ENCODE measurements at places on chromosomes 3 and 15. TPM values are rescaled to one million over a fixed set of nuclear protein-coding genes. Genes with fewer than 3 reads are reported as not detected.

NR1I2 gene
- 0.57 TPM for polyA plus RNA-seq

LMAN1L gene
- 2.2 TPM for polyA plus RNA-seq

AADACL2 gene
- polyA plus RNA-seq: 0.36 TPM

ACKR2 gene
- 2.7 TPM for polyA plus RNA-seq

ZBBX gene
- 45.2 TPM for polyA plus RNA-seq

CKMT1B gene
- 0.57 TPM for polyA plus RNA-seq

LRRIQ4 gene
- 3.4 TPM for polyA plus RNA-seq

COL6A6 gene
- 2.4 TPM for polyA plus RNA-seq

HRG gene
- 0.16 TPM for polyA plus RNA-seq

ARGFX gene
- not detected for polyA plus RNA-seq

PRR23C gene
- 1.3 TPM for polyA plus RNA-seq

CYP1A2 gene
- polyA plus RNA-seq: not detected

EID1 gene
- 84.1 TPM for polyA plus RNA-seq

BCHE gene
- polyA plus RNA-seq: 7.4 TPM

GPR15 gene
- 0.34 TPM for polyA plus RNA-seq

FEZF2 gene
- not detected for polyA plus RNA-seq

DCBLD2 gene
- 48.5 TPM for polyA plus RNA-seq

GRAMD1C gene
- 45.5 TPM for polyA plus RNA-seq

TMPRSS7 gene
- 5.8 TPM for polyA plus RNA-seq

SERPINI2 gene
- 0.47 TPM for polyA plus RNA-seq

LRRC28 gene
- polyA plus RNA-seq: 97.1 TPM

RASL12 gene
- polyA plus RNA-seq: 43.9 TPM

CCNB2 gene
- 179 TPM for polyA plus RNA-seq

NKTR gene
- 42.2 TPM for polyA plus RNA-seq

SMCO1 gene
- 0.91 TPM for polyA plus RNA-seq

LRRC58 gene
- 8.5 TPM for polyA plus RNA-seq

SLC28A1 gene
- polyA plus RNA-seq: 0.26 TPM

ATP13A4 gene
- 0.98 TPM for polyA plus RNA-seq

SHF gene
- 13.2 TPM for polyA plus RNA-seq

TM4SF4 gene
- 1.4 TPM for polyA plus RNA-seq

FETUB gene
- 2.4 TPM for polyA plus RNA-seq

LMOD3 gene
- polyA plus RNA-seq: 0.55 TPM

COLQ gene
- polyA plus RNA-seq: 6.7 TPM

GUCA1C gene
- polyA plus RNA-seq: 1.1 TPM

TMEM44 gene
- polyA plus RNA-seq: 6.8 TPM

INSYN1 gene
- polyA plus RNA-seq: 18.9 TPM

EPB42 gene
- 3.6 TPM for polyA plus RNA-seq

RNU5B-1 gene
- polyA plus RNA-seq: not detected
